ENCODE measurements at places on chromosomes 4 and X. TPM values are rescaled to one million over a fixed set of nuclear protein-coding genes. Genes with fewer than 3 reads are reported as not detected.

GRCh38 chr4:152039691-152040090, 278.9 kb upstream of the GATB start:
- DNase-seq, result no peak

DNA sequence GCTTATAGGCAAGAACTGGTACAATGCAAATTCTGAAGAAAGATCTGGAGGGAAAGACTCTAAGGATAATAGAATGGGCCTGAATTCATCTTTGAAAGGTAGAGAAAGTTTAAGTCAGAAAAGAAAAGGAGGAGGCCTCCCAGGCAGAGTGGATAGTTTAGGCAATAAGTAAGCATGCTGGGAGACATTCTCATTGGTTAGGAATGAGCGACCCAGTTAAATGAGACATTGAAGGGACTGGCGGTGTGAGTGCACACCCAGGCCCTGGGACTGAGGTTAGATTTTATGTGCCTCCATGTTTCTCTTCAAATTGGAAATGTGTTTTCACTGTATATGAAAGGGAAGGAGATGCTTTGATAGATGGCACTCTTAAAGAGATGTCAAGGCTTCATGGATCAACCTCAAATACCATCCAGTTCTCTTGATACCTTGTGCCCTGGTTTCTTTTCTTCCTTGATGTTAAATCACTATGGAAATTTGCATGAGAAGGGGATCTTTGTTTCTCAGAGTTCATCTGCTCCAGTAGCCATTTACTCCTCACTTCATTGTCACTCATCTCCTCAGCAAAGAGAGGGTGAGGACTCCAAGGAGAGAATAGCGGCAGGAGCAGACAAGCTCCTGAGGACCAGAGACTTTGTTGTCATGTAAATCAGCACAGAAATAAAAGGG, 584.2 kb upstream of the INTU start:
- DNase-seq, result no peak

GRCh38 chr4:145438298-145438697, 43.4 kb upstream of the SMAD1 start:
- DNase-seq, result no peak

DNA sequence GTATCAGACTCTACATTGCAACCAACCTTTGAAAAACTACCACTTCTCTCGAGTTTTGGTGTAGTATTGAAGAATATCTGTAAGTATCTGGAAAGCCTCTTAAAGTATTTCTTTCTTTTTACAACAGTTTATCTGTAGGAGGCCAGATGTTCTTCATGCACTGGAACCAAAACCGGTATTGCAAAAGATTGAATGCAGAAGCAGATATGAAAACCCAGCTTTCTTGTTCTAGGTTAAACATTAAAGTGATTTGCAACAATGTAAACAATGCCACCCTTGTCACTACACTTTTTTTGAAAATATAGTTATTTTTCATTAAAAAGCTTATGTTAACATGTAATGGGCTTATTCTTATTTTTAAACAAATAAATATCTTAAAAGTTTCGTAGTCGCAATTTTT, 27.2 kb downstream of the PLS3 start:
- no peak for DNase-seq

GRCh38 chrX:132058975-132059374, 35.9 kb downstream of the STK26 start:
- no peak for DNase-seq

AWAT2 gene
- not detected for total RNA-seq

C4orf51 gene
- not detected for total RNA-seq

DNA sequence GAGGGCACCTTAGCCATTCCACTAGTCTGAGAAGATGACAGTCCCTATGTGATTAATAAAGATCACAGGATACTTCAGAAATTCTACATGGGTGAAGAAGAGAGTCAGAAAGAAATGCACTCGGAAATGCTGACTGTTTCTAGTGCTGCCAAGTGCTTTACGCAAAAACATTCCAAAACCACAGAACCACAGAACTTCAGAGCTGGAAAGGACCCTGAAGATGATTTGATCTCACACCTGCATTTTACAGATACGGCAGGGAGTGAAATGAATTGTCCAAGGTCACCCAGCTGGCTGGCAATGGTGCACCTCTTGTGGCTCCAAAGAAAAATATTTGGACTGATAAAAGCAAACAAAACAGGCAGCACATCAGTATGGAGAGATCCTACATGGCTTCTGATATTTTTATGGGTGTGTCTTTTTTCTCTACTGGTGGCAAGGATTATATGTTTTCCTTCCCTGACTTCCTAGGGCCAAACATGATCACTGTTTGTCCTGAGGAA, 115.9 kb downstream of the MAML3 start:
- DNase-seq, result no peak

- DNase-seq, result no peak
Measured at GRCh38 chrX:68186552-68187262, 246.6 kb downstream of the OPHN1 start.

DNA sequence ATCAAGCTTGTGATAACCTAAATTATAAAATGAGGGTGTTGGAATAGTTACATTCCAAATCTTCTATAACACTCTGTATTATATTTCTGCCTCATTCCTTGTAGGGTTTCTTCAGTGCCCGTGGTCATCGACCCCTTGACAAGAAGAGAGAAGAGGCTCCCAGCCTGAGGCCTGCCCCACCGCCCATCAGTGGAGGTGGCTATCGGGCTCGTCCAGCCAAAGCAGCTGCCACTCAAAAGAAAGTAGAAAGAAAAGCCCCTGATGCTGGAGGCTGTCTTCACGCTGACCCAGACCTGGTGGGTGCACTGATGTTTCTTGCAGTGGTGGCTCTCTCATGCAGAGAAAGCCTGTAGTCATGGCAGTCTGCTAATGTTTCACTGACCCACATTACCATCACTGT, 2.9 kb downstream of the FGB start:
- no peak for DNase-seq

- DNase-seq, result no peak
Measured at GRCh38 chr4:7703688-7704087, 236.0 kb downstream of the AFAP1 start.

GRCh38 chr4:73070074-73070390, 516 bp upstream of the COX18 start:
- no peak for DNase-seq

CXCL3 gene
- 1.8 TPM for total RNA-seq

DNA sequence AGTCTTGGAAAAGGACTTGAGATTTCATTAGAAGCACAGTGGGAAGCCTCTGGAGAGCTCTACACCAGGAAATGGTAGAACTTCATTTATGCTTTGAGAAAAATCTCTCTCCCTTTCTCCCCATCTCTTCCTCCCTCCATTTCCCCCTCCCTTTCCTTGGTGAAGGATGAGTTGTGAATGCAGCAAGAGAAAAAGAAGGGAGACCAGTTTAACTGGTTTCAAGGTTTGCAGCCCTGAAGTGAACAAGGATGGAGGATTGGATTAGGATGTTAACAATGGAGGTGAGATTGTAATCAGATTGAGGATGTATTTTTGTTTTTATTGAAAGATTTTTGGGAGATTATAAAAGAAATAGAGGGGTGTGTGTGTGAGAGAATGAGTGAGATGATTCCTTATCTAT, 99.5 kb downstream of the ANK2 start:
- DNase-seq, result no peak

DNA sequence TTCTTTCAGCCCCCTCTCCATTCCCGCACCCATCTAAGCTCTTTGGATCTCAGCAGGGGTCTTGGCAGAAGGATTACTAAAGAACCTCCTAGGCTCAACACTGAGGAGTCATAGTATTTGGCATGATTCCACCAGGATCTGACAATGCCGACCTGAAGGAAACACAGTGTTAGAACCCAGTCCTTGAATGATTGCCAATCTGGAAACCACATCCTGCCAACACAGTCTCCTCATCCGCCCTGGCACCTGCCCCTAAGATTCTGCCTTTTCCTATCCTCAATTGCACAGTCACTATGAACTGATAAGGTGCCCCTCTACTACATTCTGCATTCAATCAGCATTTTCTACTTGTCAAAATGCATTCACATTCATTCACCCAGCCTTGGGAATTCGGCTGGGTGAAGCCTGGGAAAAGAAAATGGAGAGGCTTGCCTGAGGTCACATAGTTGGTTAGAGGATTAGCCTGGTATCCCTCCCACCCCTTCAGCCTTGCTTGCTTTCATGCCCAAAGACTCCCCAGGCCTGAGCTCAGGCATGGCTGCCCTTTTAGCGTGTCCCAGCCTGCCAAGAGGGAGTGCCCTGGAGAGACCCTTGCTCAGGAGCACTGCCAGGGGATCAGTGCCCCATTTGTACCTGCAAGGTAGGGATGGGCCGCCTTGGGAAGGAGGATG, 2.2 kb upstream of the CLDN2 start:
- no peak for DNase-seq

DNA sequence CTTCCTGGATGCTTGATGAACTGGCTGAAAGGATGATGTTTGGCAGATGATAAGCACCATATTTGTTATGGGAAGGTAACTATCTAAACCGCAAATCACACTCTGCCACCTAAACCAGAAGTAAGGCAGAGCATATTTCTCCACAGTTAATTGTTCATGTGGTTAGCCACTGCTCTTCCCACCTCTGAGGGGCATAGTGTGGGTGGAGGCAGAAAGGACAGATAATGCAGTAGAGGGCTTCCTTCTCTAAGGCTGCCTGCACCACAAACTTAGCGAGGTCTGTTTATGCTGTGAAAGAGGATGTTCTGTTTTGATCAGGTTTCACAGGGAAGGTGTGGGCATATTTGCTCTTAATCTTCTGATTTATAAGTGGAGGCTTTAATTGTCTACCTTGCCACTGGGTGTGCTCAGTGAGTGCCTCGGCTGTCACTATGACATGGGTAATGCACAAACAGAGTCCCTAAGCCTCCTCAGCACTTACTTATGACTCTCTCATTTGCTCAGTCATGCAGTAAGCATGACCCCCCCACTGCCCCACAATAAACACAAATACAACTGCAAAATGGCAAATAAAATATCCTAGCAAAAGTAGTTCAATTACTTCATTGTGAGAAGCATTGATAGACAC, 401.0 kb downstream of the TMA16 start:
- no peak for DNase-seq

- peak; percentile 90 for DNase-seq
Measured at GRCh38 chrX:129957241-129958082, 25.0 kb upstream of the BCORL1 start.

DNA sequence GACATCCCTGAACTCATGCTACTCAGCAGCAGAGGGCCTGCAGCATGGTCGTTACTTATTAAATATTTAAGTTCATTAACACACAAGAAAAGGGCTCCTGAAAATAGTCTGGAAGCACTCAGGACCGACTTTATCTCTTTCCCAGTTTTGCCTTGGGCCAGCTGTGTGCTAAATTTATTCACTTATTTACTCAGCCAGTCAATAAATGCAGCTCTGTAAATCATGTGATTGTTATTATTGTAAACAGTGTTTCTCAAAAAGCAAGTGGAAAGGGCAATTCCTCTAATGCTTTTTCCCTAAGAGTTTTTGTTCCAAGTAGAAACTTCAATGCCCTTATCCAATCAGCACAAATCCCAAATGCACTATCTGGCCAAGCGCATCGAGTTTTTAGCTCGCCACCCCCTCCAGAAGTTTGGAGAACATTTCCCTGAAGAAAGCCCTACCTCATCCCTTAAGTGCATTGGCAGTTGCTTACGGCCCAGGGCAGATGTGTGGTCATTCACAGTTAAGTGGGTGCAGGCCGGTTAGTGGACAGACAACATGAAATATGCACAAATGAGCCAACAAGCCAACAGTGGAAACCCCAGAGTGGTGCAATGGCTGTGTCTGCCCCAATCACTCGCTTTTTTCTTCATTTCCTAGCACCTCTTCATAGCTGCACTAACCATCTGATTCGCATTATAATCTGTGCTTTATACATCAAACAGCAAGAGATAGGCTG, 125.8 kb downstream of the SMIM20 start:
- no peak for DNase-seq

GRCh38 chr4:161356351-161356750, 807.4 kb downstream of the FSTL5 start:
- DNase-seq, result no peak

DNA sequence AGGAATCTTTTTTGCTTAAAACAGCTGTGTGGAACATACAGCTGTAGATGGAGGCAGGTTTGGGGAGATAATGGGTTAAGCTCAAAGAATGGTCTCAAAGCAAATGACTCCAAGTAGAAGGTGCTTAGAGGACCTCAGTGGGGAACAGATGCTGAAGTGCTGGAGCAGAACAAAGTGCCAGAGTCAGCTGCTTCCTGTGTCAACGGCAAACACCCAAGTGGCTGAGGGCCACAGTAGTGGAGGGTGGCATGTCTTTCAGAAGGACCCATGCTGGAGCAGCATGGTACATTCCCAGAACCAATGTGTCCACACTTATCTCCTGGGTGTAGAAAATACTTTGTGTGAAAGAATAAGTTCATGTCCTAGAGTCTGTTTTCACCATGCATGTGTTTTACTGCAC, 197.5 kb downstream of the CCNG2 start:
- no peak for DNase-seq

PNMA5 gene
- total RNA-seq, result not detected

DNA sequence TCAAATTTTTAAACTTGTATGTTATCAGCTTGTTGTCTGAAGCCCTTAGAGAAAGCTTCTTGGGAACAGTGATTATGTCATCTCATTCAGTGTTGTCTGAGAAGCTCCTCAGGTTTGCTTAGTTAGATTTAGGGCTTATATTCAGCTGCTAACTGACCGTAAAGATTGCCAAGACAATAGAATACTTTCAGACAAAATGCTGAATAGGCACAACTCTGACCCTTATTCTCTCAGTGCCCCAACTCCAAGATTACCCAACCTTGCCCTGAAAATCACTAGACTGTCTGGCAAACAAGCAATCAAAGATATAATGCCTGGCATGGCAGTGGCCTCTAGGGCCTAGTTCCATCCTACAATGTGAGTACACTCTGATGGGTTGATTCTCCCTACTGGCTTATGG, 950.5 kb upstream of the HS3ST1 start:
- no peak for DNase-seq

DNASE1L1 gene
- 15.9 TPM for total RNA-seq

DNA sequence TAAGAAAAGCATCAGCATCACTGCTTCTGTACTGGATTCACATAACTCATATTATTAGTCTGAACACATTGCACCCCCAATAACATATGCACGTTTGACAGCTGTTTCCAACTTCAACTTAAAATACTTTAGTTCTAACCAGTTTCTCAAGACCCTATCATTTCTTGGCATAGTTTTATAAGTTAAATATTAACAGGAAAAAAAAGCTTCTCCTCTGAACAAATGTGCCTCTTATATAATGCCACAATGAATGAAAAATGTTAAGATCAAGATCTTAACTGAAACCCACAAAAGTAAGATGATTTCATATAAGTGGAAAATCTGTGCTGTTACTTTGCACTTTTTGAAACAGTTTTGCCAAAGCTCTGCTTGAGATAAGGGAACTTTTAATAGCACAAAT, 652.8 kb upstream of the FAM241A start:
- DNase-seq, result no peak

- no peak for DNase-seq
Measured at GRCh38 chr4:121216461-121216860, 52.3 kb upstream of the TNIP3 start.

IQCM gene
- total RNA-seq, result not detected

DNA sequence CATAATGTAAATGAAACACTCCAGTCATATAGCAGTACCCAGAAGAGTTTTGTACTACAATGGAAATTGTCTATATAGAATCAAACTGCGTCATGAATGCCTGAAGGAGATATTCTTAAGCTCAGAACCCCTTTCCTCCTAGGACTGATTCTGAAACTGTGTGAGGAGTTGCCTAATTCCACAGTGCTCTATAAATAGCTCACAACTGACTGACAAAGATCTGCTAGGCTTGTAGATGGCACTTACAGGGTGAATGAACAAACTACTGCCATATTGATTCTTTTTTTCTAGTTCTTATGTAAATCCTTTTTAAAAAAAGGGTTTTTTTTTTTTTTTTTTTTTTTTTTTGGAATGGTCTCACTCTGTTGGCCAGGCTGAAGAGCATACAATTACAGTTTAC, 30.1 kb upstream of the UGT2B17 start:
- no peak for DNase-seq

Measured in posterior vena cava (tissue), 2 donors.